ENCODE measurements at places on chromosomes 3 and 15. TPM values are rescaled to one million over a fixed set of nuclear protein-coding genes. Genes with fewer than 3 reads are reported as not detected.

LARP6 gene
- 10.9 TPM for total RNA-seq

SLC6A11 gene
- total RNA-seq: not detected

MBD4 gene
- 19.8 TPM for total RNA-seq

PRR20G gene
- not detected for total RNA-seq

HTR3E gene
- not detected for total RNA-seq

LMAN1L gene
- not detected for total RNA-seq

DUOXA2 gene
- not detected for total RNA-seq

EFCAB12 gene
- total RNA-seq: not detected

WDR93 gene
- under 0.01 TPM for total RNA-seq

AGTR1 gene
- total RNA-seq: not detected

SEMA5B gene
- total RNA-seq: 0.09 TPM

HIGD2B gene
- not detected for total RNA-seq

MESP2 gene
- 0.18 TPM for total RNA-seq

EPHA3 gene
- 1.7 TPM for total RNA-seq

PLCH1 gene
- 0.09 TPM for total RNA-seq

CD200 gene
- total RNA-seq: 3.6 TPM

EIF2B5 gene
- total RNA-seq: 39.6 TPM

TMC3 gene
- total RNA-seq: not detected

DIPK2A gene
- 109 TPM for total RNA-seq

SLC22A13 gene
- 0.09 TPM for total RNA-seq

CEP152 gene
- total RNA-seq: 7.4 TPM

DLL4 gene
- 103 TPM for total RNA-seq

GOLIM4 gene
- total RNA-seq: 64.0 TPM

PLCD1 gene
- total RNA-seq: 18.1 TPM

GJD2 gene
- total RNA-seq: not detected

MYL3 gene
- not detected for total RNA-seq

FBN1 gene
- total RNA-seq: 315 TPM

PLAAT1 gene
- 0.45 TPM for total RNA-seq

SKOR1 gene
- total RNA-seq: 0.09 TPM

MAP1A gene
- 0.63 TPM for total RNA-seq

FAM219B gene
- 27.4 TPM for total RNA-seq

ZNF80 gene
- total RNA-seq: not detected

PLSCR1 gene
- total RNA-seq: 27.1 TPM

All from endothelial cell of coronary artery (primary cell).